ENCODE measurements at places on chromosomes 12 and 14.

DNA sequence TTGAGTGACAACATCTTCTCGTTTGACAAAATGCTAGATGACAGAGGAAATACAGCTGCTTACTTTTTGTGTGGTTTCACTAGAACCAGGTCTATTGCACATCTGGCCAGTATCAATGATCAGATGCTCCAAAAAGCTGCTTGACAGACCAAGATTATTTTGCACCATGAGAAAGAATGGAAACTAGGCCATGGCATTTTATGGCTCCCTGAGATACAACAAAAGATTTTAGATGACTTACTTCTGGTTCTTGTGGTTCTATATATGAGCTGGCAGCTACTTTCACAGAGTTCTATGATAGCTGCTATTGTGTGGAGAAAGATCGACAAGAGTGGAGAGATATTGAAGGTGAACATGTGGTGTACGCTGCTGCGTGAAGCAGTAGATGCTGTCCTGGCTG is 25.9 kb upstream of the PPFIBP1 start:
- no peak for DNase-seq

- no peak for DNase-seq
These were observed 768 bp downstream of the OXA1L start for GRCh38 chr14:22767323-22767589.

DNA sequence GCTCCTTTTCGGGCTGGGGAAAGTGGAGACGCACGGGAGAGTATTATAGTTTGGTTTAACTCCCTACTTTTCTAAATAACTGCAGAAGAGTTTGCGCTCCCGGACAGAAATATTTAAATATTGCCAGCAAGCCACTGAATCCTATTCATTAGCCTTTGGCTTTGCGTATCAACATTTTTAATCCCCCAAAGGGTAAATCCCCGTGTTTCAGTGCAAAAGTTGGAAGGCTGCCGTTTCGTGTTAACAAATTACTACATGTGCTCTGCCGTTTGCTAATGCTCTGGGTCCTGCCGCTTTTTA is 372 bp upstream of the DPF3 start:
- DNase-seq = no peak

GRCh38 chr14:48563489-48563888 is 888.1 kb upstream of the MDGA2 start:
- no peak for DNase-seq

- DNase-seq = peak; percentile 99
These were observed 141.6 kb downstream of the GPHN start for GRCh38 chr14:66649498-66649897.
